ENCODE measurements at places on chromosomes 4 and X.

DNA sequence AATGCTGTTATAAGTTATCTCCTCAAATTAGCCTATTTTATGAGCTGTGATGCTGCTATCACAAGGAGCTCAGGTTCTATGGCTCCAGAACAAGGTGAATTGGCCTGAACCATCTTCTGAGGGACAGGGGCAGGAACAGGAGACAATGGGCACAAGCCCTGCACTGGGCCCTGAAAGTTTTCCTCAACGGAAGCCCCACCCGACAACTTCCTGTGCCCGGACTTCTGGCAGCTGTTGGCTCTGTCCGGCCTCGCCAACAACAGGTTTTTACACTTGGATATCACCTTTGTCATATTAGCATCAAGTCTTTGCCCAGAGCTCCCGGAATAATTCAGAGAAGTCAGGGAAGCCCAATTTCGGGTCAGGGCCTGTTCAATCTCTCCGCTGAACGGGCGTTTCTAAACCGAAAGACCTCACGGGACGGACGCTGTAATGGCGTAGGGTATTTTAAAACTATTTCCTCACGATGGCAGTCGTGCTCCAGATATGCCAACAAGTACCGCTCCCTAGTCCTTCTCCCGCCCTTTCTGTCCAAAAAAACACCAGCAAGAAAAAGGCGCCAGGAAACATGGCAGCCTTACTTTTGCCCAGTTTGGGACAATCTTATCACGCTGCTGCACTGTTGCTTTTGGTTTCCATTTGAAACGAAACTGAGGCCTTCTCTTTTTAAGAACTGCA, 201.0 kb upstream of the STK26 start:
- DNase-seq = no peak

DNA sequence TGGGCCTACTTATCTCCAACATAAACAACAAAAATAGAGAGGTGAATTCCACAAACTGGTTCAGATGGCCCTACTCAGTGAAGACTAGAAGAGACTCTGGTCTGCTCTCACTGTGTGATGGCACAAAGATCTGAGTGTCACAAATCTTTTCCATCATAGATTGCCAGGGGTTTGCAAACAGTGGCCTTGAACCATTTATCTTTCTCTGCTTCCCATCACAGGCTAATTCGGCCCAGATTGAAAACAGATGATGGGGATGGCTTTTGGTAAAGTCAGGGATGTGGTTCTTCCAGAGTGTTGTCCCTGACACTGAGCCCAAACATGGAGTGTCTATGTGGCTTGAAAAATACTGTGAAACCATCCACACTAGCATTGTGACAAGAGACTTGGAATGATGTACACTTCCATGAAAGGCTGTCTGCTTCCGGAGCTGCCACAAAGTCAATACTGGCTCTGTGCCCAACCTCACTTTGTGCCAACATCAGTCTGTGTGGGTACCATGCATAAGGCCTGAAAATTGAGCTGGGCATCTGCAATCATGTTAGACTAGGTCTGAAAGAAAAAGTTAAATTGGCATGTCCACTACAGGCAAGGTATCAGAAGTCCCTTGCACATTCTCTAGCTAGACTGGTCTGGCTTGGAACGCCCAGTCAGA, 25.2 kb upstream of the PLAC1 start:
- DNase-seq = no peak

- DNase-seq = no peak
Measured at GRCh38 chr4:163372029-163372428, 28.3 kb downstream of the NPY5R start.

DNA sequence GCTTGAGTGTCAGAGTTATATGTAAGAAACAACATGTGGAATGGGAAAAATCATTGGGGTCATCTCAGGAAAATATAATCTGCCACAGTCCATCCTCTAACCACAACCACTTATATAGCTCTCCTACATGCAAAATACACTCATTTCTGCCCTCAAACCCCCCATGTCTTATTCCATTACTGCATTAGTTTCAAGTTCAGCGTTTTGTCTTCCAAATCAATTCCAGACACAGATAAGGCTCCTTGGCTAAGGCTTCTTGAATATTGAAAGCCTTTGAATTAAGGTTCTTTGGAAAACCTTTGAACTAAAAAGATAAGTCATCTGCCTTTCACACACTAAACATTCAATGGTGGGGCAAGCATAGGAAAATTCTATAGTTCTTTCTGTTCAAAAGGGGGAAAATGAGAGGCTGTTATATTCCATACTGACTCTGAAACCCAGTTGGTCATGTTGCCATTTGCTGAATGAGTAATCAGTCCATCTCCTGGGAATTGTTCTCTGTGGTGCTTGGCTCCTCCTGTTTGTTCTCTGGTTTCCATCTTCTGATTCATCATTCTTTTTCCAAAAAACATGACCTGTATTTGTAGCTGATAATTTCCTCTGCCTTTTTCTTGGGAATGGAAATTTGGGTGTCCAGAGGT, 218.7 kb downstream of the BMPR1B start:
- peak; percentile 80 for DNase-seq

GRCh38 chr4:99457270-99457669, 22.1 kb upstream of the ADH7 start:
- peak; percentile 7 for DNase-seq

GRCh38 chr4:78121338-78121904, 64.3 kb downstream of the FRAS1 start:
- DNase-seq = no peak

GRCh38 chrX:100379388-100379986, 30.6 kb downstream of the PCDH19 start:
- peak; percentile 21 for DNase-seq

- DNase-seq = no peak
Measured at GRCh38 chr4:6196324-6196723, 4.0 kb downstream of the JAKMIP1 start.

DNA sequence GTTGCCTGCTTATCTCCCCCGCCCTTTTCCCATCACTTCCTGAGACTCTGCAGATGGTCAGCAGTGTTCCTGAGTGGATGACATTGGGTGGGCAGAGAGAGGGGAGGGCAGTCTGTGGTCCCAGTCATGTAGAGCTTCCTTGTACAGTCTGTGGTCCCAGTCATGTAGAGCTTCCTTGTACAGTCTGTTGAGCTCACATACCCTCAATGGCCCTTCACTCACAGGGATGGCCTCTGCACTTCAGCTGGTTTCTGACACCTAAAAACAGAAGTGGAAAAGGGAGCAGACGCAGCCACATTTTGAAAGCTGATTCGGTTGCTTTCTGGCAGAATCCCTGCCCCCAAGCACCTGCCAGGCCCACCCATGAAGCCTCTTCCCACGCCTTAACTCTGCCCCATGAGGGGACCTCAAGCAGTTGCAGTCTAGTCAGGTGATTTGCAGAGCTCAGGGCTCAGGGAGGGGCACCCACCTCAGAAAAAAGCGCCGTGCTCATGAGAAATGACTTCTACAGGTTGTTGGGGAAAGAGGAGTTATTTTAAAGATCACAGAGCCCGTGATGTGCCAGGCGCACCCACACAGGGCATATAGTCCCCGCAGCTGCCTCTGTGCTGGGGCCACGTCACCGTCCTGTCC, 3.6 kb upstream of the TMEM271 start:
- no peak for DNase-seq

- no peak for DNase-seq
Measured at GRCh38 chr4:71663780-71664179, 120.1 kb downstream of the GC start.

- no peak for DNase-seq
Measured at GRCh38 chr4:142959173-142959572, 113.1 kb upstream of the INPP4B start.

DNA sequence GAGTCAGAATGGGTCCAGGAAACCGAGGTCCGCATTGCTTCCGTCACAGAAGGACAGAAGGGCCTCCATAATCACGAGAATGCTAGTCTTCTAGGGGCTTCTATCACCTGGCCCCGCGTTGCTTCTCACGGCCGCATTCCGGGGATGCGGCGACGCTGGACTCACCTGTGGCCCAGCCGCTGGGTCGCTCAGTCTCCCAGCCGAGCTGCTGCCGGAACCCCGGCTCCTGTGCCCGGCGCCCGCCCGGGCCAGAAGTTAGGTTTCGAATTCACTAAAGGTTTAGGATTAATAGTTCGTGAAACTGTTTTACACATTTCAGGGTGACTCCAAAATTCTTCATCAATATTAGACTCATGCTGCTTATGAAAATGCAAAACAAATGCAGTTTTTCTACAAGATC, 31.7 kb upstream of the TMSB15A start:
- DNase-seq = no peak

- DNase-seq = peak; percentile 41
Measured at GRCh38 chr4:52057196-52057595, 6.1 kb downstream of the SPATA18 start.

DNA sequence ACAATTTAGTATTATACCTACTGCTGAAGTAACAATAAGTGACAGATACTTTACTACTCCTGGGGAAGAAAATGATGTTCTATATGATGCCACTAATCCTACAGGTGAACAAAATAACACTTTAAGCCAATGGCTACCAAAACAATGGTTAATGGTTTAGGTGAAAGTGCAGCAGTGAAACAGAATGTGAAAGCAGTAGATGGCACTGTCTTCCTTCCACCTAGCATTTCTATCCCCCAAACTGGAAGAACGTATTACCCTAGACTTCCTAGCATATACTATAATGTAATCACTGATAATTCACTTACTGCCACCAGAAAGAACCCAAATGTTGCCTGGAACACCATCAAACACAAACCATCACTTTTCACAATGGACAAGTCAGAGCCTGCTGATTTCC, 18.9 kb upstream of the CABS1 start:
- DNase-seq = no peak

DNA sequence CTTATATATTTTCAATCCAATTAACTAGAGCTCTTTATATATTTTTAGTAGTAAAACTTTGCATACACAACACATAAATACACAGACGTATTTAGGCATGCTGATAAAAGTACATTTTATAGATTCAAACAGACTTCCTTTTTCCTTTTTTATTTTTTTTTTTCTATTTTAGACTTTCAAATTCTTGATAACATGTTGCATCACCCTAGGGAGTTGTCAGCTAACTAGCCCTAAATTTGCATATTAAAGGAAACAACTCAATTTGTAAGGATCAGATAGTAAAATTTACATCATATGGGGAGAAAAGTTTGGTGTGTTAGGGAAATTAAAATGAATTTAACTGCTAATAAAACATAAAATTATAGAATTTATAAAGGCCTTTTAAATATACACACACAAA, 47.4 kb upstream of the APOOL start:
- no peak for DNase-seq

DNA sequence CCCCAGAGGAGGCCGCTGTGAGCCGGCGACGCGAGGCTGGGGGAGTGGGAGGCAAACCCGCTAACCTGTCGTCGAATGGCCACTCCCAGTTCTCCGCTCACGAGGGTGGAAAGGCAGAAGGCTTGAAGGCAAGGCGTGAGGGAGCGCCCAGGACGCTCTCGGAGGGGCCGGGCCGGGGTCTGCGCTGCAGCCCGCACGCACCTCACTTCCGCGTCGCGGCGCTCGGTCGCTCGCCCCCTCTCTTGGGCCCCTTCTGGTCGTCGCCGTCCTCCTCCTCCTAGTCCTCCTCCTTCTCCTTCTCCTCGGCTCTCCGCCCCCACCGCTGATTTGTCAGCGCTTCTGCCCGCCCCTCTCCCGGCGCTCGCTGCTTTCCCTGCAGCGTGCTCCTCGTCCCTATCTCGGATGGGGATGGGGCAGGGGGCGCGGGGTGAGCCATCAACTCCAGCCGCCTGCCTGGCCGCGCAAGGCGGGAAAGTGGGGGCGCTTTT, at the start of gene SNCA:
Gene SNCA (minus strand): TSS at position 265 of the 488 bp plus-strand sequence. CDS start 1,494 bp downstream, outside the sequence.
- peak; percentile 74 for DNase-seq

DNA sequence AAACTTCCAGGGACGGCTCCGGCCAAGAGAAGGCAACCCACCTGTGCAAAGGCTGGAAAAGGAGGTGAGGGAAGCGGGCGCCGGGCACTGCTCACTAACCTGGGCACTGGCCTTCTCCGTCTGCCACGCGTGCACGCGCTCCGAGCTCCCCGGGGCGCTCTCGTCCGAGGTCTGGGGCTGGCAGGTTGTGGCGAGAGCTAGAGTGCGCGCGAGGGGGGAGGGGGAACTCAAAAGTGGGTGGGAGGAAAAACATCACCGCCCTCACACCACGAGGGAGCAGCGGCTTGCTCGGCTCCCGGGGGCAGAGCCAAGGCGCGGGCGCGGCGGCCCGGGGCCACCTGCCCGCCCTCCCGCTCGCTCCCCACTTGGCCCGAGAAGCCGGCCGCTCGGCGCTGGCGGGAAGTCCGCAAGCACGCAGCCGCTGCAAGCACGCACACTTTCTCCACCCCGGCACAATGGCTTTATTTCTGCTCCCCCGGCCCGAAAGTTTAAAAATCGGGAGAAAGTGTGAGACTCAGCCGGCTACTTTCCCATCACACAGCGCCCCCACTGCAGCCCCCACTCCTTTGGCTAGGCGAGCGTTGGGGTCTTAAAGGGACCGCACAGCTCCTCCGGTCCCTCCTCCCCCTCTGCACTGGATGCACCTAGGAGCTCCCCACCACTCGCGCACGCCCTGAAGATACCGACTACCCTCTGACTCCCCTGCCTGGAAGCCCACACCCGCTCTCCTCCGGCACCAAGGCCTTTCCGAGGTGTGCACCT, at the start of gene CHRDL1:
Gene CHRDL1 (minus strand): TSS at position 173 of the 762 bp plus-strand sequence. CDS start 3,636 bp downstream, outside the sequence.
- DNase-seq = no peak

- no peak for DNase-seq
Measured at GRCh38 chr4:74335341-74336021, 27.2 kb downstream of the EPGN start.

DNA sequence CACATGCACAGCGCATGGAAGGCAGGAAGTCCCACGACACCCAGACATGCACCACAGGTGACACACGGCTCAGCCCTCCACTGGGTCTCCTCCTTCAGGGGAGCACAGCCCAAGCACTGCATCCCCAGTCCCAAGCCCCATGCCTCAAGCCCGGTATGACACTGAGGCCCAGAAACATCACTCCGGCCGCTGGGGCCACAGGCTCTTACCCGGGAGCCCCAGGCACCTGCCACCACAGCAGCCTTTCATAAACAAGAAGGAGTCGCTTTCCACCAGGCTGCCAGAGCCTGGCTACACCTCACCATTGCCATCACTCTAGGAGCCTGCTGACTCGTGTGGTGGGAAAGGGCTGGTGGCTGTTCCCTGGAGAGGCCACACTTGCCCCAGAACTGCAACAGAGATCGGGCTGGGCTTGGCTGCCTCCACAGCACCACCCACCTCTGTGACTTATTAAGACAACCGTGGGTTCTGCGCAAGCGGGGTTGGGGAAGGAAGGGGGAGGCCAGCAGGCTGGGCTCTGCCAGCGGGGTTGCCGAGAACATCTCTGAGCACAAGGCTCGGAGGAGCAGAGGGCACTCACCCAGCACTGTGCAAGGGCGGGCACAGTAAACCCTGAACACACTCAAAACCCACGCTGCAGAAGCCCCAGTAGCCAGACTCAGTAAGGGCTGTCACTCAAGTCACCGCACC, 4.5 kb downstream of the HAUS7 start:
- no peak for DNase-seq
